ENCODE measurements at places on chromosomes 12 and 14. TPM values are rescaled to one million over a fixed set of nuclear protein-coding genes. Genes with fewer than 3 reads are reported as not detected.

GRCh38 chr12:25979059-25979458, 20.6 kb downstream of the RASSF8 start:
- no peak overlapping the region for H3K27ac ChIP-seq
- no peak for DNase-seq
- H3K36me3 ChIP-seq: no peaks in the 10 kb centered on the region
- no peak overlapping the region for H3K4me3 ChIP-seq
- no peaks in the 10 kb centered on the region for H3K27me3 ChIP-seq

TSHR gene
- 0.63 TPM for total RNA-seq

SRRM4 gene
- not detected for total RNA-seq

DNA sequence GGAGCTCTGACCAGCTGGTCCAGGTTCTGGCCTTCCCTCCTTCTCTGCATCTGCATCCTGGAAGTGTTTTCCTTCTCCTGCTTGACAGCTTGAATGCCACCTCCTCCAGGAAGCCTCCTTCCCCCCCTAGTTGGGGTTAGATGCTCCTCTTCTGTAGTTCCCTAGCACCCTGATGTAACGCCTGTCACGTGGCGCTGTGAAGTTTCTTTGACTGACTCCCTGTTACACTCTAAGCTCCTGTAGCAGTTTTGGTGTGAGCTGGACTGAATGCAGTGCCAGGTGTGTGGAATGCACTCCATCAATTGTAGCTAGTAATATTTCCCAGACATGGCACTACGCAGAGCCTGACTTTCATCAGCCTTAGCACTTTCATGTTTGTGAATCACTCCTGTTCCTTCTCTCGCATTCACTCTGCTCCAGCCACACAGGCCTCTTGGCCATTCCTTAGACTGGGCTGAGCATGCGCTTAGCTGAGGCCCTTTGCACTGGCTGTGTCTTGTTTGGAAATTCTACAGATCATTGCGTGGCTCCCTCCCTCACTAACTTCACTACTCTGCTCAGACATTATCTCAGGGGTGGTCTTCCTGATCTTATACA, 2.1 kb upstream of the FAIM2 start:
- no peaks in the 10 kb centered on the region for H3K36me3 ChIP-seq
- DNase-seq: no peak
- H3K27ac ChIP-seq: no peak overlapping the region
